ENCODE measurements at places on chromosomes 2 and 18. TPM values are rescaled to one million over a fixed set of nuclear protein-coding genes. Genes with fewer than 3 reads are reported as not detected.

DNA sequence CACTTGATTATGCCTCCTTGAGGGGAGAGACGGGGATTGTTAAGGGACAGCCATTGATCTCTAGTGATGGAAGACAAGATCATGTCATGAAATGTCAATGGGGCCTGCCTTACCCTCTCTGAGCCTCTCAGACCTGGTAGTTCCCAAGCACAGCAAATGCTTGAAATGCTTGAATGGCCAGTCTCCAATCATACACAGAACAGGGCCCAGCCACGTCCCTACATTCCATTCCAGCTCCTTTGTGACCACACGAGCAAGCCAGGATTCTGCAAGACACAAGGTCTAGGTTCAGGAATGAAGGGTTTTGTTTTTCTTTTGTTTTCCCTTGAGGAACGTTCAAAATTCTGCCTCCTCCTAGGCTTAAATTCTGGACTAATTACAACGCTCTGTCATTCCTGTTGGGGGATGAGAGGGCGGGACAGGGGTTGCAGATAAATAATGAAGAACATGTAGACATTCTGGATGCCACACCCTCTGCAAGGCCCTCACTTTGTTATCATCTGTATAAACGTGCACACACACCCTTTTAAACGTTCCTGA, 98.1 kb upstream of the YPEL5 start:
- H3K27ac ChIP-seq = peak overlapping the region; percentile 62
- no peak overlapping the region for H3K4me3 ChIP-seq
- no peak for DNase-seq
- H3K4me1 ChIP-seq = peaks cover 6% of the 10 kb centered on the region

DNA sequence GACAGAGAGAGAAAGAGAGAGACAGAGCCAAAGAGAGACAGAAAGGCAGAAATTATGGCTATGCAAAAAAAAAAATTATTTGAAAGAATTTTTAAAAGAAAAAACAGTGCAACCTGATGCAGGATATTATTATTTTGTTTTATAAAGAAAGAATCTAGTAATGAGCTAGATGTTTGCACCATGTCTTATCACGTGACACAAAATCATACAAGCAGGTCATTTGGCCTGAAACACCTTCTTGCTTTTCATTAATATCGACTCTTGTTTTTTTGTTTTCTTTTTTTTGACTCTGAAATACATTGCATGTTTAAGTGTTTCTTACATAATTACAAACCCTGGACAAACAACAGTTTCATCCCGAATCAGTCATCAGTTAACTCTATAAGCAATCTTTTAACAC, 606.0 kb downstream of the LRP1B start:
- H3K27me3 ChIP-seq = no peaks in the 10 kb centered on the region
- no peak overlapping the region for H3K27ac ChIP-seq
- no peak overlapping the region for H3K4me3 ChIP-seq

GRCh38 chr2:101596333-101596732, 101.2 kb upstream of the MAP4K4 start:
- no peaks in the 10 kb centered on the region for H3K27me3 ChIP-seq
- no peak for DNase-seq
- H3K4me1 ChIP-seq = no peaks in the 10 kb centered on the region
- no peak overlapping the region for H3K27ac ChIP-seq

The HOXD8 gene
- 1.5 TPM for total RNA-seq

The ASB18 gene
- not detected for total RNA-seq

Data from thymus (tissue), 14 donors.